ENCODE measurements at places on chromosomes 13 and 19.

DNA sequence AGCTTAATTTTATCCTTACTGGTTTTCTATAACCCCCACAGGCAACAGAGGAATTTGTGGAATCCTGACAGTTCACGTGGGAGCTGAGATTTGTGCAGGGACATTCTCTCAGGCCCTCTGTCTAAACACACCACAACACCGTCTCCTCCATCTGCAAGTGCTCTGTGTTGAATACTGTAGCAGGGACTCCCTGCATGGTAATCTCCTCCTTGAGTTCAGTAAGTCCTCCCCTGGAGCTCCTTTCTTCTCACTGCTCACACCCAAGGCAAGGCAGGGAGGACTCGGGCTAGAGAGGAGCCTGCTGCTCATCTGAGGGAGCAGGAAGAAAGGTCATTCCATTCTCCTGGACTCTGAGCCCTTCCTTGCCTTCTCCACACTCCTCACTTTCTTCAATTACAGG is 348.2 kb downstream of the KCTD12 start:
- DNase-seq: no peak

DNA sequence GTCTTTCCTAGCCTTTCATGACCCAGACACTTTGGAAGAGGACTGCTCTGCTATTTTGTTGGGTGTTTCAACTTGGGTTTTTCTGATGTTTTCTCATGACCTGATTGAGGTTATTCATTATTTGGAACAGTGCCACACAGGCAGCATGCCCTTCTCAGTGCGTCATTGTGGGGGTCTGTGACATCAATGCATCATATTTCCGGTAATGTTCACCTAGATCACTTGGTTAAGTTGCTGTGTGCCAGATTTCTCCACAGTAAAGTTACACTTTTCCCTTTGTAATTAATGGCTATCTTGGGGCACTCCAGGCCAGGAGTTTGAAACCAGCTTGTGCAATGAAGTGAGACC is 124.4 kb downstream of the SIPA1L3 start:
- no peak for DNase-seq

- DNase-seq: no peak
Measured at GRCh38 chr19:7817801-7818200, 12.2 kb upstream of the EVI5L start.

DNA sequence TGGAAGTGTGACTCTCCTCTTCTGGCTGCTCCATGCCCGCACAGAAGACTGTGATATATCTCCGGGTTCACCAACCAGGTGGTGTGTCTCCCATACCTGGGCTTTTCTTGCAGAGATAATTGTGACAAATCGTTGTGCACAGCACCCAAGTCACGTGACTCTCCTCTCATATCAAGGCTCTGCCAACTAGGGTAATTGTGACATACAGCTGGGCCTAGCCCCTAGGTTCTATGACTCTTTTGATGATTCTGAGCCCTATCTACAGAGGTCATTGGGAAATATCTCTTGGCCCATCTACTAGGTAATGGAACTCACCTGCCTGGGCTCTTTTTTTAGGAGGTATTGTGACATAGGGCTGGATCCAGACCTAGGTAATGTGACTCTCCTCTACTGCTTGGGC is 89.8 kb downstream of the ZNF429 start:
- no peak for DNase-seq

DNA sequence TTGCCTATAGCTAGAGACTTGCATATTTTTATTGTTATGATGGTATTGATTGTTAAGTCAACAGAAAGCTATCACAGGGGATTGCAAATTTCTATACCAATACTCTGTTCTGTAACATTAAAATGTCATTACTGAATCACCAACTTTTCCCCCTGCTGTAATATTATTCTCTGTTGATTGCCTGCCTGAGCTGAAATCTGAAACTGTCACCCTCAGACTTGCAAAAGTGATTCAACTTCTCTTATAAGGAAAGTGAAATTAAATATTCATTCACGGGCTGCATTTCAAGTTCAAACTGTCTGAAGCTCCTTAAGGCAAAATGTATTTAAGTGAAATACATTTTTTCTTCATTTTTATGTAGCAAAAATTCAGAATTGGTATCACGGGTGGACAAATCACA is 723.2 kb downstream of the PCDH9 start:
- DNase-seq: no peak

- no peak for DNase-seq
Measured at GRCh38 chr13:94324767-94325540, 154.5 kb downstream of the DCT start.

- DNase-seq: peak; percentile 89
Measured at GRCh38 chr13:26557393-26558073, at the start of gene WASF3. Gene WASF3, plus strand, starts transcription at chr13:26557683. Its CDS starts 84,588 bp downstream, at chr13:26642271.

DNA sequence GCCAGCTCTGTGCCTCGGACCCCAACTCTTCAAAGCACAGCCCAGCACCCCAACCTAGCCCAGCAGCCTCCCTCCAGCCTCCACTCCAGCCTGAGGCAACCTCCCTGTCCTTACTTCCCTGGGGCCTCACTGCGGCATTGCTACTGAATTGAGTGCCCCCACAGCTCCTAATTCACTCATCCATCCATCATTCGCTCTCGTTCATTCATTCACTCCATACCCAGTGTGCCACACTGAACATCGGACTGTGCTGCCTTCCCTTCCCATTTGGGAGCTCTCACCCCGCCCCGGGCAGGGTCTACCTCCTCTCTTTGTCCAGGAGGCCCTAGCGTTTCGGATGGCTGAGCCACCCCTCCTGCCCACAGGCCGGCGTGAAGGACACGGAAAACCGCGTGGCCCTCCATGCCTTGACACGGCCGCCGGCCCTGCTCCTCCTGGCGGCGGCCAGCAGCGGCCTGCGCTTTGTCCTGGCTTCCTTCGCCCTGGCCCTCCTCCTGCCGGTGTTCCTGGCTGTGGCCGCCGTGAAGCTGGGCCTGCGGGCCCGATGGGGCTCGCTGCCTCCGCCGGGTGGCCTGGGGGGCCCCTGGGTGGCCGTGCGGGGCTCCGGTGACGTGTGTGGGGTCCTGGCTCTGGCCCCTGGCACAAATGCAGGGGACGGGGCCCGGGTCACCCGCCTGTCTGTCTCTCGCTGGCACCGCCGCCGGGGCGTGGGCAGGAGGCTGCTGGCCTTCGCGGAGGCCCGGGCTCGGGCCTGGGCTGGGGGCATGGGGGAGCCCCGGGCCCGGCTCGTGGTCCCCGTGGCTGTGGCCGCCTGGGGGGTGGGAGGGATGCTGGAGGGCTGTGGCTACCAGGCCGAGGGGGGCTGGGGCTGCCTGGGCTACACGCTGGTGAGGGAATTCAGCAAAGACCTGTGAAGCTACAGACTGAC is 1.3 kb downstream of the NAT14 start:
- DNase-seq: no peak

GRCh38 chr13:41241626-41242025 is 21.8 kb downstream of the MTRF1 start:
- DNase-seq: no peak

GRCh38 chr13:98843482-98843877 is 91.0 kb upstream of the SLC15A1 start:
- no peak for DNase-seq

DNA sequence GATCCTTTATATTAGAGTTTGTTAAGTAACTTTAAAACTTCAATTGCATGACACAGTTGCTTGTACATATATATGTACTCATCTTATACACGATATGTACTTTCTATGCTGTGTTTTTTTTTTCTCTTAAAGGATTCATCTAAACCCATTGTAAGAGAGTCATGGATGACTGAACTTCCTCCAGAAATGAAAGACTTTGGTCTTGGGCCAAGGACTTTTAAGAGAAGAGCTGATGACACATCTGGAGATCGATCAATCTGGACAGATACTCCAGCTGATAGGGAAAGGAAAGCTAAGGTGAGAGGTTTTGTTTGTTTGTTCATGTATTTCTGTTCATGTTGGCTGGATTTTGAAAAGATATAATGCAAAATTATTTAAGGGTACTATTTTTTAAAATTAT is 26.0 kb downstream of the GPALPP1 start:
- DNase-seq: peak; percentile 12

- no peak for DNase-seq
Measured at GRCh38 chr19:17543986-17544385, 11.5 kb upstream of the COLGALT1 start.

DNA sequence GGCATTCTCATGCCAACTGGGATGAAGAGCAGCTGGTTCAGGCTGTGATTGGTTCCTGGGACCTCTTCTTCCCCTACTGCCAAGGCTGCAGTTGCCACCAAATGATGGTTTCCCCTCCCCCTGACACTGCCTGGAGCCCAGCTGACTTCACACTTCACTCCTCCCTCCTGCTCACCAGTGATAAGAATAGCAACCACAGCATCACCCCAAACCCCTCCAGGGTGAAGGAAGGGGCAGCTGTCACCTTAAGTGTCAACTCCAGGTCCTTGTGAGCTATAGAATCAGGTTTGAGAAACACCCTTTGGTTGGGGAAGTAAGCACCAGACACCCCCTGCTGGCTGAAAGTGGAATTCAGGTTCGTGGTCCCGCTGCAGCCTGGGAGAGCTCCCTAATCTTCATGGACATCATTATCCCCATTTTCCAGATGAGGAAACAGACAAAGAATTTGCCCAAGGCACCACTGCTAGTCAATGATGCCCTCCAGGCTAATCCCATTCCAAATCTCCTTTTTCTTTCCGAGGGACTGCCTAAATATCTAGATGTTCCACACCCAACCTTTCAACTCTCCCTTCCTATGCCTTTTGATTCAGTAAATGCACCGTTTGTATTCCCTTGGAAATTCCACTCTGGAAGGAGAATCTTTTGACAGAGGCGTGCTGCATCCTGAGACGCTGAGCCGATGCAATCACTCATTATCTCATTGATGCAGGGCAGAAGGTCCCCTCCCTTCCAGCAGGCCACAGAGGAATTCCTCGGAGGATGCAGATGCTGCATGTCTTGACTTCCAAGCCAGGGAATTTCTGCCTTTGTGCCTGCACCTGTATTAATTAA is 50.6 kb upstream of the UQCRFS1 start:
- peak; percentile 36 for DNase-seq

- DNase-seq: no peak
Measured at GRCh38 chr13:27578121-27579030, 42.0 kb downstream of the LNX2 start.

- DNase-seq: no peak
Measured at GRCh38 chr19:37484406-37485168, 15.4 kb downstream of the ZNF570 start.

DNA sequence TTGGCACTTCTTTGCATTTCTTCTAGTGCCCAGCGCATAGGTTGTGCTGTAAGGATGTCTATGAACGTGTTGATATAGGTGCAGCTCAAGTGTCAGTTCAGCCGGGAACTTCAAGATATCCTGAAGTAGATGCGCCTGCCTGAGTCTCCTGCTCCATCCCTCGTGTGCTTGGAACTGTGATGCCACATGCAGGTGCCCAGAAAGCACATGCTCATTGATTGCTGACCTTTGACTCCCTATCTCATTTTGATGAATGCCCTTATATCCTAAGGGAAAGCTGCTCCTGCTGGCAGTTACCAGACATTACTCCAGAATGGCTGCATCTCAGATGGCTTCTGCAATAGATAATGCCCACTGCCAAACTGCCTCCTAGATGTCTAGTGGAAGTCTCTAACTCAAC is 40.9 kb downstream of the CBY2 start:
- no peak for DNase-seq

Data from ACHN (cell line).